Stimulated activated CD8-positive, alpha-beta memory T cell treated with anti-CD3 and anti-CD28 coated beads, Interleukin-7, amount 100 ng/mL, for 1 hour (primary cell): ENCODE measurements at places on chromosomes 5 and 9.

GRCh38 chr5:26868504-26868903, 169.9 kb downstream of the CDH9 start:
- no peak for DNase-seq

- no peak for DNase-seq
Observed at GRCh38 chr5:92364986-92365550, 982.0 kb upstream of the ARRDC3 start.

DNA sequence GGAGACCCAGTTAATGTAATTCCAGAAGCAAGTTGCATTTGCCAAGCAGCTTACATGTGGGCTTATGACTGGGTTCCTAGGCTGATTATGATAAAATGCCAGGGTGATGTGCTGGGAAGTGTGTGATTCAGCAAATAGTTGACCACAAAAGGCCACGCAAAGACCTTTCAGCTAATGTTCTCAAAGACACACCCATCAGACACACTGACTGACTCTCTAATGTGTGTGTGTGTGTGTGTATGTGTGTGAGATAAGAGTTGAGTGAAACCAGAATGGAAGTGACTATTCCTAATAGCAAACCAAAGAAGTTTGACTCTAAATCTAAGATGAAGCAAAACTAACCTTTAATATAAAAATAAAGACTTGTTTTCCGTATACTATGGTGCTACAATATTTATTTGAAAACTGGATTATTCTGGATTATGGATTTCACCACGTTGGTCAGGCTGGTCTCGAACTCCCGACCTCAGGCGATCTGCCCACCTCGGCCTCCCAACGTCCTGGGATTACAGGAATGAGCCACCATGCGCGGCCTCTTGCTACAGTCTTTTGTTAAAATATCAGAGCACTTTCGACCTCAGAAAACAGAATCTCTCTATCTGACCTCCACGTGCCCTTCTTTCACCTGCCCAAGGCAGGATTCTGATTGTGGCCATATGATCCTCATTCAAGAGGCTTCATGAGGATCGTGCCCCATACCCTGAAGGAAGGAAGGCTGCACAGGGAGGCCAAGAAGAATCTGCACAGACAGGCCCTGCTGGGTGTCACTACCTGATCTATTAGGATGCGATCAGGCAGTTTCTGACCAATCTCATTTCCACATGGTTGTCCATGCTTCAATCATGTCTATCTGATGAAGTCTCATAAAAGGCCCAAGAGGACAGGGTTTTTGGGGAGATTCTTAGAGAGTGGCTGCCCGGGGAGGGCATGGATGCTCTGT, 75.6 kb downstream of the USP20 start:
- DNase-seq: no peak

DNA sequence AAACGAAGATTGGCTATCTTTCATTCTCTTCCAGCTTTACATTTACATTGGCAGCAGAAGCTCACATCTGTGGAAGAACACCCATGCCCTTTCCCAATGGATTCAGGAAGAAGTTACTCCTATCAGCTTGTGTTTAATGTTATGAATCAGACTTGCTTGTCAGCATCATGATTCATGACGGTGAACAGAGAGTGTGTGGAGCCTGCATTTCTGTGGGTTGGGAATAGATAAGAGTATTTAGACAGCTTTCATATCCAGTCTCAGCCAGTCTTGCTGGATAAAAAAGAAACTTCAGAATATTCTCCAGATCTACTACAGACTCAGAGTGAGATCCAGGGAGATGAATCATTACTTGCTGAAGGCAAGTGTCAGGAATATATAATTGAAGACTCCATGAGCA, 812.9 kb upstream of the ZNF608 start:
- no peak for DNase-seq

DNA sequence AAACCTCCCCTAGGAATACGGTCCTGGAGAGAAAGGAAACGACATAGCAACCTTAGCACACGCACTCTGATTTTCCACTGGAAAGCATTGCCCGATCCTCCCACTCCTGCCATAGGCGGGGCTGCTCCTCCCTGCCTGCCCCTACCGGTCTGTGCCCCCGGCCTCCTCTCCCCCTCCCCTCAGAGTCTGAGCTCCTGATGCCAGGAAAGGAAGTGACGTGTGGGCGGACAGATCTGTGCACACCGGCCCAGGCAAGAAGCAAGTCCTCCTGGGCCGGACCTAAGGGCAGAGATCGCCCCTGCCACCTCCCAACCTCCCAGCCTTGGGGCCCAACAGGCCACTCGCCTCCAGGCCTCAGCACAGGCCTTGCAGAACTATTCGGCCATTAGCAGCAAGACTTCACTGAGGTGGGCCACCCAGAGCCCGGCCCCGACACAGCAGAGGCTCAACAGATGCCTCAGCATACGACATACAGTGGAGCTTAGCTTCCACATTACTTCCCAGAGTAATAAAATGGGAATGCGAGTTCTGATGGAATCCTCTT, 7.2 kb downstream of the NINJ1 start:
- no peak for DNase-seq

DNA sequence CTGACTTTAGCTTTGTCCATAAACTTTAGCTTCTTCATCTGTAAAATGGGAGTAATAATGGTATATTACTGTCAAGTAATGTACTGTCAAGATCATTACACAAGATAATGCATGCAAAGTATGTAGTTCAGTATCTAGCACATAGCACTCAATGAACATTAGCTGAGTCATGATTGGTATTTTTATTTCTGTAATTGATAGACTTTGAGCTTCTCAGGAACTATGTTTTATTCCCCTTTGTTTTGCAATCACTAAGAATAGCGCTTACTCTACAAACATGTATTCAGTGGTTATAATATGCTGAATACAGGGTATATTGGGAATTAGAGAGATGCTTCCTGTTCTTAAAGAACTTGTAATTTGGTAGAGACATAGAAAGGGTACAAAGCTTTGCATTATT, 142.3 kb upstream of the KLF9 start:
- DNase-seq: no peak
